ENCODE measurements at places on chromosomes 5 and 9.

GRCh38 chr5:21931116-21931515 is 922.0 kb downstream of the CDH12 start:
- no peak for DNase-seq

- no peak for DNase-seq
Observed at GRCh38 chr9:19441730-19442129, 32.9 kb downstream of the ACER2 start.

GRCh38 chr5:72325566-72326305 is 5.6 kb downstream of the PTCD2 start:
- DNase-seq: no peak

- no peak for DNase-seq
Observed at GRCh38 chr9:80107931-80108660, 536.3 kb downstream of the TLE4 start.

- DNase-seq: no peak
Observed at GRCh38 chr5:72298711-72299110, 21.3 kb downstream of the MRPS27 start.

DNA sequence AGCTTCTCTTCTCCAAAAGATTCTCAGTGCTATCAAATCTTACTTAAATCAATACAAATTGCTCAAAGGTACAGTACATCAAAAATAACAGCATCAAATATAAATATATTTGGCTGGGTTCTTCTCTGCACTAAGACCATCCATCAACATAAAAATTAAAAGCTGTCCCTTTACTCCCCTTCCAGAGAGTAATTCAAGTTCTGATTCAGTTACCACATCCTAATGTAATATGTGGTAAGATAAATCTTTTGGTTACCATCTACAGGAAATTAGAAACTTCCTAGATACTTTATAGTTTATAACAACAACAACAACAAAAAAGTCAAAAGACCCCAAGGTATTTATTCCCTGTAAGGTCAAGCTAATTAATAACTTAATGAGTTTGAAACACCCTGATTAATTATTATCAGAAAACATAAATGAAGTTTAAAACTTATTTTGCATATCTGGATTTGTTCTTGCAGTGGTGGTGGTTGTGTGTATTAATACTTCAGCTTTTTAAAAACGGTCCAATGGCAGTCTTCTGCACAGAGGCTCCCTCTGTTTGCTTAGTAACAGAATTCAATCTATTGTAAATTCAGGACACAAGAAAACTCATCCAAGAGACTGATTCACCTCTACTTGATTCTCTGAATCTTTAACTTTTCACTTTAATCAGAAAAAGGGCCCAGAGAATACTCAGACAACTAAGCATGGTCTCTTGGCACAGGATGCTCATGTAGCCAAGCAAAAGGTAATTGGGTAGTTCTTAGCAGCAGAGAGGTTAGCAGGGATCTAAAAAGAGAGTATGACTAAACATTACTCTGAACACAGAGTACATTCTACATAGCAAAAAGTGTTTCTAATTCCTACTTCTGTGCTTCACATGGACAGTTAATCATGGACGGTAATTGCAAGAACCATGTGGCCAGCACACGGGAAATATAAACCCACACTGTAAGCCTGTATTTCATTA is 20.1 kb downstream of the DIAPH1 start:
- DNase-seq: no peak

DNA sequence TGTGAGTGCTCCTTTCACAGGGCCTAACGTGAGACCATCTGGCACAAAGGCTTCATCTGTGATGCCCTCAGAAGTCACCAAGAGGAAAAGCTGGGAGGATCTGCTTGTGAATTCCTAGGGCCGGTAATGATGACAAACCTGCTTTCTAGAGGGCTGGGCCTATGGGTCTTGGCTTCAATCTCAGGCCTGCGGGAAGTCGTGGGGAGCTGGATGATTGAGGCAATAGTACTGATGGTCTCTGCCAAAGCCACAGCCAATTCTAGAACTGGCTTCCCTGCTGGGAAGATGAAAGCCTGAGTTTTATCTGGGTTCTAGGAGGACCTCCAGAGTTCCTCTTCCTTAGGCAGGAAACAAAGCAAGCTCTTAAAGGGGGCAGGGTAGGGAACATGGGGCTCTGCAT is 102.7 kb downstream of the TMEM215 start:
- DNase-seq: no peak

DNA sequence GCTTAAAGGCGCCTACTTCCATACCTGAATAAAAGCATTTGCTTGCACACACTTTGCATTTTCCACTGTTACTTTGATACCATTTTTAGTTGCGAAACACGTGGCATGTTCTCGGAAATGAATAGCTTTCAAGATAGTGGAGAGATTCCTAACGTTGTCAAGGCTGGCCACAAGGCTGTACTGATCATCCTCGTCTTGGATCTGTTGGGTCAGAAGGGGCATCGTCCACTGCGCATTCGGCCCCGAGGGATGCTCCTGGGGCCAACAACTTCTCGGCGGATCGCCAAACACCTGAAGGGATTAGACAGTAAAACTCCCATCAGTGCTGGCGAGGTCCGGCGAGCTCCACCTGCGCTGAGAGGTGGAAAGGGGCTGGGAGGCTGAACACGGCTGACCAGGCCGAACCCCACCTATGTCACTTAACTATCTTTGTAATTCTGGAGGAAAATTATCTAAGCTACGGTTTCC is 599 bp downstream of the RAD1 start:
- DNase-seq: no peak

DNA sequence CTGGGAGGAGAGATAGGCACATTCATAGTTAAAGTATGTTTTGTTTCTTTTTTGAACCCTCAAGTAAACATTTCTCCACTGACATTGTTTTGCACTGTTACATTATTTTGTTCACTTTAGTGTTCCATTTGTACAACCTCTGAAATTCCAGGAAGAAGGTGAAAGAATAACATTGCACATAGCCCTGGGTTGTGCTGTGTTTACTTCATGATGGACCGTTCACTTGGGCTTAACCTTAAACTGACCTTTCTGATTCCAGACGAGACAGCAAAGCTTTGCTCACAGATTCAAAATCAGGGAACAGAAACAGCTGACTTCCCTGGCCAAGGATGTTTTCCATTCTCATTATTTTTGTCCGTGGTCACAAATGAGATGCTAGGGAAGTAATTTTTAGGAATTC is 42.8 kb upstream of the GDNF start:
- DNase-seq: no peak

- DNase-seq: no peak
Observed at GRCh38 chr9:110869931-110870330, 168.3 kb downstream of the LPAR1 start.

- no peak for DNase-seq
Observed at GRCh38 chr9:36074870-36075532, 38.3 kb downstream of the RECK start.

- no peak for DNase-seq
Observed at GRCh38 chr5:57335092-57335660, 147.4 kb downstream of the ACTBL2 start.

GRCh38 chr5:122192497-122193496 is 63.5 kb downstream of the ZNF474 start:
- DNase-seq: no peak

DNA sequence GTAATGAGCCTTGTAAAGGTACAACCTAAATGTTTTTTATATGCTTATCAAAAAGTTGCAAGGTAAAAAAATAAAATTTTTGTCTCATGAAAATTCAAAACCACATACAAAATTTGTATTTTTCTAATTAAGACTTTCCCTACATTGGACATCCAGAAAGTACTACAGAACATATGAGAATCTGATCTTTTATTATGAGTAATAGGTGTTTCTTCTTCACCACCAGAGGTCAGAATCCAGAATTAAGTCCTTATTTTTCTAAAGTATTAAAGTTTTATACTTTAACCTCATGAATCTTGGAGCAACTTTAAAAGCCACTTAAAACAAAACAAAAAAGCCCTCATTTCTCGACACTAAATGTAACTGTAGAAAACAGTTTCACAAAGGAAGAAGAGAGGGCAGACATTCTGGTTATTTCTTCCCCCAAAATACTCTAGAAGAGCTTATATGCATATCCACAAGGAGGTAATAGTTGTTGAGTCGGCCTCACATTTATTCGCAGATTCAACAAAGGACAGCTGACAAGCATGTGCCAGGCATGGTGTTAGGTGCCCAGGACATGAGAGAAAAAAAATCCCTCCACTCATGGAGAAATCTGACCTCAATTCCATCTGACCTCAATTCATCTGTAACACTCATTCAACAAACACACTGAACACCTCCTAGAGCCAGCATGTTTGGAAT is 69.3 kb downstream of the MLLT3 start:
- no peak for DNase-seq

DNA sequence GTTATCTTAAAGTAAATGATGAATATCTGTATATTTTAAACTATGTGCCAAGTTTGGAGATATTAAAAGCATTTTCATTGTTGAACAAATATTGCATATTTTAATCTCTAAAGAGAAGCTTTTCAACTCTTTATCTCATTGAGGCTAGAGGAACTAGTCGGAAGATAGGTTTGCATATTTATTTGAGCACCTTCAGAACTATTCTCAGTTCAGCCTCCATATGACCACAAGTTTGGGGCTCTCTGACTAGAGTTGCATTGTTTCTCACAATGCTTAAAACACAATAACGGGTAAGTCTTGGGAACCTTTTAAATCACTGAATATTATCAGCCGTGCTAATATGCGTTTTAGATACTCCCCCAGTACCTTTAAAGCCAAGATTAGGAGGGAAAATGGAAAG is 47.3 kb upstream of the CTXN3 start:
- no peak for DNase-seq

- DNase-seq: no peak
Observed at GRCh38 chr9:73541923-73542322, 390.3 kb downstream of the ANXA1 start.

- DNase-seq: no peak
Observed at GRCh38 chr9:70488793-70489105, 74.3 kb upstream of the KLF9 start.

DNA sequence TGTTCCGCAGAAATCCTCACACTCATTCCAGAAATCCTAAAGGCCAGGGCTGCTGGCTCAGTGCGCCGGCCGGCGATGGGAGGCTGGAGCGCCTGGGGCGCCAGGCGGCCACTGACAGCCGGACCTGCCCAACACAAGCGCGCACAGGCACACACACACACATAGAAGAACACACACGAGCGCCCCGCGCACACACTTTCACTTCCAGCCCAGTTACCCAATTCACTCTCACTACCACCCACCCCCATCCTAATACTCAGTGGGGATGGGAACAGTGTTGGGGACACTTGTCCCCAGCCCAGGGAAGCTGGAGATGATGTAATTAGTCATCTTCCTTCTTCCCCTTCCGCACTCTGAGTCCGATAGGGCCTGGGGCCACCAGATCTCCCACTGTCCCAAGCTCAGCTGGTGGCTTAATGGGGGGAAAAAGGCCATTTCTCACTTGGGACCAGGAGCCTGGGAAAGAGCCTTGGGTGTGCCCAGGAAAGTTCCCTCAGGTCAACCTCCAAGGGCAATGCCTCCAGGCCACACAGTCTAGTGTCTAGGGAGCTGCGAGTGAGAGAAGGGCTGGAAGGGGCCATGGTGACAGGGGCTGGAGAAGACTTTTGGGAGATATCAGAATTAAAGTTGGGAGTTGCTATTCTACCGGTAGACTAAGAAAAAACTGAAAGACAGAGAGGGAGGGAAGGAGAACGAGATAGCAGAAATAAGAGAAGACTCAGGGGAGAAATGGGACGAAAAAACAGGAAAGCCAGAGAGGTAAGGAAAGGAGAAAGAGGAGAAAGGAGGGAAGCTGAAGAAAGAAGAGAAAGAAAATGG is 1.7 kb downstream of the EBF1 start:
- no peak for DNase-seq

- DNase-seq: no peak
Observed at GRCh38 chr5:89071941-89072331, 189.0 kb upstream of the MEF2C start.

- no peak for DNase-seq
Observed at GRCh38 chr9:20722221-20722620, 38.2 kb downstream of the FOCAD start.

GRCh38 chr9:76557674-76558225 is 98.8 kb downstream of the GCNT1 start:
- DNase-seq: no peak

- no peak for DNase-seq
Observed at GRCh38 chr9:112541685-112542084, 55.1 kb downstream of the KIAA1958 start.

DNA sequence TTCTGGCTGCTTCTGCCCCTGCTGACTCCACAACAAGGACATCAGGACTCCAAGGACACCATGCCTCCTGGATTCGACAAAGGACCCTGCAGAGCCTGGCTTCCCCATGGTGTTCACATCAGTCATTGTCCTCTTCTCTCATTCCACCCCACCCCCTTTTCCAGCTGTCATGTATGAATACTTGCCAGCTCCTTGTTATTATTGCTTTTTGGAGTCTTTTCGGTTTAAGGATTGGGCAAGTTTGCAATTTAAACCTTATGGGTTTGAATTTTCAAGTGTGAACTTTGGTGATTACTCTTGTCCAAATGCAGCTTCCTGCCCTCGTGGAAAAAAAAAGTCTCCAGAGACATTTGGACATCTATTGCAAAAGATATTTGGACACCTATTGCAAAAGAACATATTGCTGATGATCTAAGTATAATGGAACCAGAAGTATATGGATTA is 14.2 kb upstream of the LVRN start:
- no peak for DNase-seq

- DNase-seq: no peak
Observed at GRCh38 chr9:111743275-111743674, 51.5 kb downstream of the SHOC1 start.

GRCh38 chr9:13284011-13284410 is 4.5 kb upstream of the MPDZ start:
- no peak for DNase-seq

- no peak for DNase-seq
Observed at GRCh38 chr5:137753691-137754187, 424 bp downstream of the HNRNPA0 start.

GRCh38 chr9:133238272-133238850 is 29.3 kb upstream of the OBP2B start:
- DNase-seq: peak; percentile 24

GRCh38 chr5:32734827-32735378 is 23.8 kb downstream of the NPR3 start:
- DNase-seq: no peak

GRCh38 chr5:36396640-36397039 is 94.9 kb upstream of the RANBP3L start:
- DNase-seq: no peak

- no peak for DNase-seq
Observed at GRCh38 chr5:34895641-34896419, 19.5 kb downstream of the RAD1 start.

DNA sequence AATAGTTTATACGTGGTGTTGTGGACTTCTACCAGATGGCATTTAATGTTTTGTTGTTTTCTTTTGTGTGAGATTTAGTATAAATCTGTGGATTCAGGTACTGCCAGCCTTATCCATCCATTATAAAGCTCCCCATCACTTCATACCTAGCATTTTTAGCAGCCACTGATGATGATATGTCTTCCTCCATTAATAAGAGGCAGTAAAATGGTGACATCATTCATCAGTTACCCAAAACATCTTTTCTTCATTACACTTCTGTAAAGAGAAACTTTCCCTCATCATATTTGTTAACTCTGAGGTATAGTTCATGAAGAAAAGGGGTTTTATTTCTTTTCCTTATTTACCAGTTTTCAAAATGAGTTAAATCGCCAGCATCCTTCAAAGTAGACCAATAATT is 19.4 kb downstream of the CHD1 start:
- DNase-seq: no peak
